ENCODE measurements at places on chromosomes 2 and 18.

DNA sequence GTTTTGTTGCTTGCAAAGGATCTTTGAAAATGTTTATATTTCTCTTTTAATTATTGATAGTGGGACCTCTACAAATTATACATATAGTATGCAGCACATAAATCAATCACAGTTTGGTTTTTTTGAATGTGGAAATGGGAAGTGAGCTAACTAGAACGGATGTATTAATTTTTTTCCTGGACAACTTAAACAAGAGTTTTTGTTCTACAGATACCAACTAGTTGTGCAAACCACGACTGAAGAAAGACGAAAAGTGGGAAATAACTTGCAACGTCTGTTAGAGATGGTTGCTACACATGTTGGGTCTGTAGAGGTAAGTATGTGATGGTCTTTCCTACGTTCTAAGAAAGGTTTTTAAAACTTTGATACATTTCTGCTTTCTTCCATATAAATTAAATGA lies 39.2 kb downstream of the NDC80 start:
- no peak for DNase-seq

DNA sequence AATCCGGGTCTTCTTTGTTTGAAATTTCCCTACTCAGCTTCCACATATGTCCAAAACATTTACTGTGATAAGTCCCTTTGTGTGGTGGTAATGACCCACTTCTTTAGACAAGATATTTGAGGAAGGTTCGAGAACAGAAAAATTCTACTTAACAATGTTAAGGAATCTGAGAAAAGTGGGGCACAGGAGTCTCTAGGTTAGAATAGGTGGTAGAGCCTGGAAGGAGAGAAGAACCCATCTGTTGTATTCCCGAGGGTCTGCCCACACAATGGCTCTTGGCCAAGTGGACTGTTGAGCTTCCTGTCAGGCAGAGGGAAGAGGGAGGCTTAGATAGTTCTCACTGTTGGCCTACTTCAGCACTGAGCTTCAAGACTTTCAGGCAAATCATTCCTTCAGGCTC lies 4.3 kb downstream of the IGFBP2 start:
- no peak for DNase-seq

DNA sequence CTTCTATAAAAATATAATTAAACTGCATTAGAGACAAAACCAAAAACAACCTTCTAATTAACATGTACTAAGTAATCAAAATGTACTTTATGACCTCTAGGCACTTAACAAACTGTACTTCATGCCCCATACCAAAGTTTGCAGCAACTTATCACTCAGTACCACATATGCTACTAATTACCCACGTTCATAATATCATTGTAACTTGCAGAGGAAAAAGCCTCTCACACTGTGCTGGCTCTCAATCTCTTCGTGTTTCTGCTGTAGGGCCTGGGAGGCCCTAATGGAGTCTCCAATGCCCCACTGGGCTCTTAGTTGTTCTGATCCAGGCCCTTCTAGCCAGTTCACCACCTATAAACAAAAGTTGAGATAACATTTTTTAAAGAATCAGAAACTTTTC lies 82.1 kb upstream of the CCDC141 start:
- no peak for DNase-seq

- no peak for DNase-seq
Observed at GRCh38 chr2:53353135-53354114, 414.2 kb upstream of the CHAC2 start.

- DNase-seq = no peak
Observed at GRCh38 chr2:45119855-45120254, 110.6 kb upstream of the SIX2 start.

GRCh38 chr2:160375037-160375436 lies 118.6 kb downstream of the RBMS1 start:
- DNase-seq = no peak

- no peak for DNase-seq
Observed at GRCh38 chr2:69917852-69918251, 2.9 kb downstream of the MXD1 start.

GRCh38 chr2:182379241-182379640 lies 47.6 kb downstream of the PDE1A start:
- no peak for DNase-seq

DNA sequence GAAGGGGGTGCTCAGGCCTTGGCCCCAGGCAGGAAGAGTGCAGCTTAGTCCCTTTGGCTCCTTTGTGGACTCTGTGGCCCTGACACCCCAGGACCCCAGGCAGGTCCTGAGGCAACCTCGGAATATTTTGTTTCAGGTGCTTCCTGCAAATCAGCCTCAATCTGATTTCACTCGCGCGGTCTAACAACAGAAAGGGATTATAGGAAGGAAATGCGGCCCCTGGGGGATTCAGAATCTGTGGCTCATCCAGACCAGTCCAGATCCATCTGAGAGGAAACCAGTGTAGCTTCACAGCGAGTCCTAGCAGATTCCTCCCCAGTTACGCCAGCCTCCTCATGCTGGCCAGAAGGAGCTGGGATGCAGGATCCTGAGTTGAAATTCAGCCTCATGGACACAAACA lies 59.5 kb upstream of the YWHAQ start:
- no peak for DNase-seq

GRCh38 chr2:96907115-96908041 lies 37.5 kb upstream of the SEMA4C start:
- no peak for DNase-seq

GRCh38 chr2:166764702-166765101 lies 123.6 kb upstream of the XIRP2 start:
- DNase-seq = no peak

- DNase-seq = no peak
Observed at GRCh38 chr18:61676773-61677434, 215.9 kb downstream of the RNF152 start.

DNA sequence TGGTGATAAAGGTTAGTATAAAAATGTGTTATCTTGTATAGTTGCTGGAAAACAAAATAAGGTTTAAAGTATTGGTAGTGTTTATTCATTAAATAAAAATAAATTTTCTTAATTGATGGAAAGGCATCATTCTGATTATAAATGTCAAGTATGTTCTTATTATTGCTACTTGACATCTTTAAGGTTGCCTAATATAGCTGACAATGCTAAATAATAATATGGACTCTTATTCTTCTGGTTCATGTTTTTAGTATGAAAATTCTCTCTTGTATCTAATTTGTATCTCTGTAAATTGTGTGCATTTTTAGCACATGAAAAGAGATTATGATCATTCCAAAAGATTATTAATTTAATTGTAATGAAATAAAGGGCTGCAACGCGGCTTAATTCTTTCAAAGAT lies 25.0 kb downstream of the RBM44 start:
- DNase-seq = no peak

DNA sequence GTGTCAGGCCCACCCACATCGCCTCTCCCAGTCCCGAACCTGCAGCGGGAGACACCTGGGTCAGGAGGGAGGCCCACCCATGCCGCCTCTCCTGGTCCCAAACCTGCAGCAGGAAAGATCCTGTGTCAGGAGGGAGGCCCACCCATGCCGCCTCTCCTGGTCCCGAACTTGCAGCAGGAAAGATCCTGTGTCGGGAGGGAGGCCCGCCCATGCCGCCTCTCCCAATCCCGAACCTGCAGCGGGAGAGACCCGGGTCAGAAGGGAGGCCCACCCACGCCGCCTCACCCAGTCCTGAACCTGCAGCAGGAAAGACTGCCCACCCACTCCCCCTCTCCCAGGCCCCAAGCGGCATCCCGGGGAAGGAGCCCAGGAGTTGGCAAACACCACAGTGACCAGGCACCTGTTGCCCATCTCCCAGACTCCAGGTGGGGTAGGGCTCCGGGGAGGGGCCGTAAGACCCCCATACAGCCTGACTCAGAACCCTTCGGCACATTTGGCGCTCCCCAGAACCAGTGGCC lies 7.8 kb downstream of the SLC66A2 start:
- no peak for DNase-seq

- DNase-seq = no peak
Observed at GRCh38 chr2:200877443-200877842, 11.4 kb downstream of the PPIL3 start.

GRCh38 chr18:2692508-2692907 lies 37.0 kb downstream of the SMCHD1 start:
- no peak for DNase-seq
